ENCODE measurements at places on chromosomes 12 and 14. TPM values are rescaled to one million over a fixed set of nuclear protein-coding genes. Genes with fewer than 3 reads are reported as not detected.

The MAGOHB gene
- total RNA-seq = 16.6 TPM

DNA sequence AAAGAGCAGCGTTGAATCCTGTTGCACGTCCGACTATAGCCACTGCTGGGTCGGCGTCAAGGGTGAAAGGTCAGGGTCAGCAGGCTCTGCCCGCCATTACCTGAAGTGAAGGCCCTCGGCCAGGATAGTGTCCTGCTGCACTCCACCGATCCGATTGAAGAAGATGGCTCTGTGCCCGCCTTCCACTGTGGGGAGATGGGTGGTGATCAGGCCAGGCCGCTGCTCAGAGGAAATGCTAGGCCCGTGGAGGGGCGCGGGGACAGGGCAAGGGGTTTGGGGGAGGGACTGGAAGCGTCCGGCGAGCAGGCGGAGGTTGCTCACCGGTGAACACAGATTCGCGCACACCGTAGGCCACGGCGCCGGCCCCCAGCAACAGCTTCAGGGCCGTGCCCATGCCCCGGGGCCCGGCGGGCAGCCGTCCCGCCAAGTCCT, 352 bp downstream of the PHB2 start:
- DNase-seq = peak; percentile 34

- DNase-seq = peak; percentile 6
Observed at GRCh38 chr14:64137657-64138290, 156.4 kb downstream of the ESR2 start.

DNA sequence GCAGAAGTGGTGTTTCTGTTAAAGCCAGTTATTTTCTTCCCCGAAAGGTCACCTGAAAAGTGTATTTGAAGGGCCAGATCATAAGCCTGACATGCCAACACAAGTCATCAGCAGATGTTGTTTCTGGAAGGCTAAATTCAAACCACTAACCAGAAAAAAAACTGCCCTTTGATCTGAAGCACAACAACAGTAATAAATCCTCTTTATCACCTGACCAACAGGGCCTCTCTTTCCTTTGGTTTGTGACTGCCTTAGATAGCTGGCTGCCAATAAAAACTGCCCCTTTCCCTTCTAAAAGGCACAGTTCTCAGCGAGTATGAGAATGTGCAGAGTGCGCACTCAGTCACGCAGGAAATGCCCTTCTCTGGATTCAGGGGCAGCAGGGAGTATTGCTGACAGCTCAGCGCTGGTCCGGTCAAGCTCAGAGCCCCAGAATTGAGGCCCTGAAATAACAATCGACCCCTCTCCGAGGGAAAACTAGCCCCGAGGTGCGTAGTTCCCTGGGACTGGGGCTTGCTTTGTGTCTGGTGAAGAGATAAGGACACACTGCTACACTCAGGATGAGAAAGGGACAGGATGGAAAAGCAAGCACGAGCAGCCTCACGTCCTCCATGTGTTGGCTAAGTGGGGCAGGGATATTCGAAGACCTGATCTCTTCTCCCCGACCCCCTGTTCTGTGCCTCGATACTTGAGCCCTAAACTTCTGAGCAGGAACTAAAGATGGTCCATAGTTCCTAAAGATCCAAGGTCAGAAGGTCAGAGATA, 184.2 kb upstream of the GZMB start:
- DNase-seq = no peak

The IL22 gene
- not detected for total RNA-seq

DNA sequence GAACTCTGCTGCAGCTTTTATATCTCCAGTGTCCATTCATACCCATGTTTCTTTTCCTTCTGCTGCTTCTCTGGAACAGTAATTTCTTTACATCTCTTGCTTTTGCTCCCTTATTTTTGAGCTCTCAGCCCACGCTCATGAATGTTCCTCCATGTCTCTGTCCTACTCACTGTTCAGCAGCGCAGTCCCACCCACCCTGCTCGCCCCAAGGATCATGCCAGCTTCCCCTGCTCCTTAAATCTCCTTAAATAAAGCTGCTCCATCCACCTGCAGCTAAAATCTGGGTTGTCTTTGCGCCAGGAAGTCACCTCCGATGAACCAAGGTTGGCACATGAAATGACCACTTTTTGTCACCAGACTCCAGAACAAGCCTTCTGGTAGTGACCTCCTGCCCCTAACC, 201.1 kb upstream of the RGS6 start:
- DNase-seq = no peak

- no peak for DNase-seq
Observed at GRCh38 chr14:24053548-24054323, 1.9 kb downstream of the CARMIL3 start.

The MGP gene
- total RNA-seq = not detected

DNA sequence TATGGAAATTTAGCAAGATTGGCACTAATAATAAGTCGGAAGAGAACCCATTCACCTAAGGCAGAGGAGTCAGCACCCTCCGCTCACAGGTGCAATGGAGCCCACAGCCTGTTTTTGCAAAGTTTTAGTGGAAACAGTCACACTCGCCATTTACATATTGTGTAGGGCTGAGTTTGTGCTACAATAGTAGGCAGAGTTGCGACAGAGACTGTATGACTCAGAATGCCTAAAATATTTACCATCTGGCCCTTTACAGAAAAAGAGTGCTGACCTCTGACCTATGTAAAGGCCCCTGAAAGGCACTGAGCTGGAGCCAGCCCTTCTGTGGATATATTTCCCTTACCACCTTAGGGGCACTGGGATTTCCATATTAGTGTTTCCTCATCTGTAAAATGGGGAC, 79.0 kb downstream of the PRIMA1 start:
- peak; percentile 4 for DNase-seq

The FLRT2 gene
- total RNA-seq = 94.1 TPM

GRCh38 chr14:79254069-79254775, 957.1 kb downstream of the DIO2 start:
- DNase-seq = peak; percentile 18
